Peyer's patch (tissue), 4 donors: ENCODE measurements at places on chromosomes 12 and 14. TPM values are rescaled to one million over a fixed set of nuclear protein-coding genes. Genes with fewer than 3 reads are reported as not detected.

Gene ABCD2
- total RNA-seq = 0.88 TPM

Gene ANAPC7
- 31.6 TPM for total RNA-seq

Gene IFI27L2
- total RNA-seq = 91.1 TPM

Gene GLS2
- total RNA-seq = 6.6 TPM

Gene PLEK2
- total RNA-seq = 19.7 TPM

Gene PTPN21
- total RNA-seq = 17.4 TPM

Gene PTPRO
- total RNA-seq = 2.5 TPM

Gene KRT71
- total RNA-seq = not detected

Gene TSHR
- not detected for total RNA-seq

Gene LYZ
- total RNA-seq = 152 TPM

Gene AQP2
- not detected for total RNA-seq

Gene MAP3K9
- 13.2 TPM for total RNA-seq

Gene ITGA7
- 27.2 TPM for total RNA-seq

Gene RACGAP1
- total RNA-seq = 7.2 TPM
